Activated CD8-positive, alpha-beta T cell treated with anti-CD3 and anti-CD28 coated beads for 36 hours (primary cell): ENCODE measurements at places on chromosomes 3 and 15.

DNA sequence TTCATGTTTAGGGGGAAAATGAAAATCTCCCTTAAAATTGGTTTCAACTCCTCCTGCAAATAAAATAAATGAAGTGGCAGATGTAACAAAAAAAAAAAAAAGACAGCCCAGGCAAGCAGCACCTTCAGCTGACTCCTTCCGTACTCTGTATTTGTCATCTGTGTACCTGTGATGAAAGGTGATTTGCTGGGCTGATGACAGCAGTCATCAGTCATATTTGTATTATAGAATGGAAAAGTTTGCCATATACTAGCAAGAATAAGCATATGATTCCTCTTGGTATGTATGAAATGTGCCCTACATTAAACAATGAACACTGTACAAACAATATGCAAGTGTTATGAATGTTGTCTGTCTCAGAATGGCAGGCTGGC lies 44.1 kb upstream of the WWTR1 start:
- DNase-seq = no peak

DNA sequence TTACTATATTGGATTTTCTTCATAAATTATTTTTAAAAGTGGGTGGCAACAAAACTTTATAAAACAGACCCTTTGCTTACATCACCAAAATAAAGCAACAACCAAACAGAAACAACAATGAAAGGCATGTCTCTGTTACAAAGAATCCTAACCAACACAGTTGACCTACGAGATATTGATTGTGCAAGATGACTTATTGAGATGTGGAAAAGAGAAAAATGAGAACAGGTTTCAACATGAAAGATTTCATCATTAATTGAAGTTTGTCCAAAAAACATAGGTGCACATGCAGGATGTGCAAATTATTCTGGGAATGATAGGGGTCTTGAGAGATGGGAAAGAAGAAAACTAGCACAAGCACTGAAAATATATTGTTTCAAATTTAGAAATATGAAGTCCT lies 9.0 kb downstream of the GMNC start:
- DNase-seq = no peak

- DNase-seq = no peak
Measured at GRCh38 chr3:32285891-32286290, 47.4 kb downstream of the CMTM8 start.

GRCh38 chr3:128845778-128846485 lies 33.5 kb upstream of the ACAD9 start:
- DNase-seq = peak; percentile 94

- no peak for DNase-seq
Measured at GRCh38 chr15:40815042-40815698, 7.9 kb upstream of the DNAJC17 start.
